ENCODE measurements at places on chromosomes 1 and 21. TPM values are rescaled to one million over a fixed set of nuclear protein-coding genes. Genes with fewer than 3 reads are reported as not detected.

RBM11 gene
- polyA plus RNA-seq, result 4.5 TPM

CELA2A gene
- polyA plus RNA-seq, result not detected

RNU1-1 gene
- polyA plus RNA-seq, result not detected

DNA sequence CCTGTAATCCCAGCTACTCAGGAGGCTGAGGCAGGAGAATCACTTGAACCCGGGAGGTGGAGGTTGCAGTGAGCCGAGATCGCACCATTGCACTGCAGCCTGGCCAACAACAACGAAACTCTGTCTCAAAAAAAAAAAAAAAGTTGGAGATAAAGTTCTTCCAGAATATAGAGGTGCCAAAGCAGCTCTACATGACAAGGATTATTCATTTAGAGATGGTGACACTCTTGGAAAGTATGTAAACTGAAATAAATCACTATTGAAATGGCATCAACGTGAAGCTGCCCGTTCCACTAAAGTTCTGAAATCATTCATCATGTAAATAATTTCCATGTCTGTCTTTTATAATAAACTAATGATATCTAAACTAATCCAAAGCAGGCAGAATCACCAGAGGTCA is 14.9 kb downstream of the EIF4G3 start:
- DNase-seq, result no peak

DNA sequence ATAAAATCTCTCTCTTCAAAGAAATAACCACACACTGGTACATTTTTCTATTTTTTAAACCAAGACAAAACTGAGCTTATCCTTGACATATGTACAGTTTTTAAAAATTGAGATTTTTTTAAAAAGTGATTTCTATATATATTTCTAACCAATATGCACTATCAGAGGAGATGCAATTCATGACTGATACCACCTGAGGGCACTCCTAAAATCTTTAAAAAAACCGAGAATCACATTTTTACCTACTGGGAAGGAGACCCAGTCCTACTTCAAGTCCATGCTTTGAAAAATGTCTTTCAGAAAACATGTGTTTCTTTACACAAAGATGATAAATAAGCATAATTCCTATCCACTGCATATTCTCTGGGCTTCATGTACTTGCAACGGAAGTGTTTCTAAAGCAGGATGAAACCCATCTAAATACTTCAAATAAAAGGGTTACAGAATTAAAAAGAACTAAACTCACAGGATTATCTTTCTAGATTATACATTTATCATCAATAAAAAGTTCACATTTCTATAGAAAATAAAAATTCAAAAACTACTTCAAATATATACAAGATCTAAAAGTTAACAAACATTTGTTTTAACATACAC is 98.6 kb downstream of the ENAH start:
- DNase-seq, result peak; percentile 22

GRCh38 chr1:230957580-230957989 is 21.1 kb downstream of the TTC13 start:
- DNase-seq, result no peak

DNA sequence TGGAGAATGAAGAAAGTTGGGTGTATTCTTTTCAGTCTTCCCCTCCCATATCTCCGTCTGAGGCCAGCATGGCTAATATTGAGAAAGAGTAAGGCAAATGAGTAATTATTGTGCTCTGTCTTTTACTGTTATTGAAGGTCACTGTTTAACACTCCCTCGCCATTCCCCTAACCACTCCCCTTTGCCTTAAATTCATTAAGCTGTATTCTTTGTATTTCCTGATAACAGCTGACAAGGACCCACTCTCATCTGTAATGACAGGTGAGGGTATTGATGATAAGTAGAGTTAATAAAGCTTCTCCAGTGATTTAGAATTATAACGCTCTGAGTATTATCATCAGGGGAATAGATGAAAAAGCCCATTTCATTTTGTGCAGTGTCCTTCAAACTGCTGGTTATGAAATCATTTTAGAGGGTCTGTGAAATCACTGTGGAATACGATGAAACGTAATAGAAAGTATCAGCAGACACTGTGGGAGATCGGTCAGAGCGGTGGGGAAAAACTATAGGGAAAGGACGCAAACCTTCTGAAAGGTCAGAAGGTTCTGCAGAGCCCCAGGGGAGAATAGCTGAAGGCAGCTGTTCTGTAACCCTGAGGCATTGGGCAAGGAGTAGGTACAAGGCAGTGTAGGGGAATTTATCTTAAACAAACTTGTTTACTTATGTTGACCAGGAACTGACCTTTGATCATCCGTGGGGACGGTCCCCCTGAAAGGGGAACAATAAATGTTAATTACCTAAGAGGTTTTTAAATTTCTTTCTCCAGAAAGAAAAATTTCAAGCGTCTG is 46.3 kb upstream of the CACYBP start:
- no peak for DNase-seq

DNA sequence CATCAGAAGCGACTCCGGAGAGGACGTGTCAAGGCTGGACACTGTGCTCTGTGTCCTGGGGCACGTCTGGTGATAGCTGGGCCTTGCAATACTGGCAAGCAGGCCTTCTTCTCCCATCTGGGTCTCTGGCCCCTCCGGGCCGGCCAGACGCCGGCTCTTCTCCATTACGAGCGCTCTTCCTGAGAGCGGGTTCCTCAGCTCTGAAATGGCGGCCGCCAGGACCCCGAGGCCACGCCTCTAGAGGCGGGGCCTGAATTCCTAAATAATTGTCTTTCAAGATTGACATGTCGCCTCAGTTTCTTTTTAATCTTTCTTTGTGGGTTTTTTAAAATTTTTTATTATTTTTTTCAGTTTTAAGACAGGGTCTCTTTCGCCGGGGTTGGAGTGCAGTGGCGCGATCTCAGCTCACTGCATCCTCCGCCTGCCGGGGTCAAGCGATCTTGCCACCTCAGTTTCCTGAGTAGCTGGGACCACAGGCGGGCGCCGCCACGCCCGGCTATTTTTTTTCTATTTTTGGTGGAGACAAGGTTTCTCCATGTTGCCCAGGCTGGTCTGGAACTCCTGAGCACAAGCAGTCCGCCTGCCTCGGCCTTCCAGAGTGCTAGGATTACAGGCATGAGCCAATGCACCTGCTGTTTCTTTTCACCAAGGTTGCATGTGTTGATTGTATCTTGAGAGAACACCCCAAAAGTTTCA is 9.2 kb downstream of the RNF2 start:
- DNase-seq, result no peak

GRCh38 chr21:40863839-40864238 is 16.9 kb upstream of the DSCAM start:
- DNase-seq, result no peak

NEXN gene
- polyA plus RNA-seq, result 8.0 TPM

FAM72C gene
- polyA plus RNA-seq, result 2.7 TPM

DNA sequence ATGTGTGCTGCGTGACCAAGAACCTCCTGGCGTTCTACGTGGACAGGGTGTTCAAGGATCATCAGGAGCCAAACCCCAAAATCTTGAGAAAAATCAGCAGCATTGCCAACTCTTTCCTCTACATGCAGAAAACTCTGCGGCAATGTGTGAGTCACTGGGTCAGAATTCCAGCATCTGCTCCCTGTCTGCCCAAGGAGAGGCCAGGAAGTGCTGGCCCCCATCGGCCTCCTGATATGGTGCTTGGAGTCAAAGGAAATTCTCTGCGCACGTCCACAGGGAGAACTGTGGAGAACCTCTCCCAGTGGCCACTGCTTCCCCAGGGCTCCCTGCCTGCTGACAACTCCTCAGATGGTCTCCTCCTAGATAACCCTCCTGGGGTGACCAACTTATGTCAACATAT is 25.6 kb upstream of the IL20 start:
- no peak for DNase-seq

ARHGAP30 gene
- polyA plus RNA-seq, result 2.4 TPM

TFB2M gene
- polyA plus RNA-seq, result 20.1 TPM

PTGER3 gene
- polyA plus RNA-seq, result 46.8 TPM

GRCh38 chr1:8390707-8391106 is 72.8 kb downstream of the SLC45A1 start:
- DNase-seq, result no peak

GRCh38 chr1:212578041-212578440 is 30.5 kb upstream of the ATF3 start:
- DNase-seq, result no peak

GRCh38 chr1:206136241-206136640 is 19.1 kb upstream of the AVPR1B start:
- DNase-seq, result no peak

AMY1A gene
- not detected for polyA plus RNA-seq

GRCh38 chr1:170596701-170597100 is 64.7 kb downstream of the GORAB start:
- DNase-seq, result no peak

F11R gene
- 103 TPM for polyA plus RNA-seq

LCE2C gene
- not detected for polyA plus RNA-seq

DNA sequence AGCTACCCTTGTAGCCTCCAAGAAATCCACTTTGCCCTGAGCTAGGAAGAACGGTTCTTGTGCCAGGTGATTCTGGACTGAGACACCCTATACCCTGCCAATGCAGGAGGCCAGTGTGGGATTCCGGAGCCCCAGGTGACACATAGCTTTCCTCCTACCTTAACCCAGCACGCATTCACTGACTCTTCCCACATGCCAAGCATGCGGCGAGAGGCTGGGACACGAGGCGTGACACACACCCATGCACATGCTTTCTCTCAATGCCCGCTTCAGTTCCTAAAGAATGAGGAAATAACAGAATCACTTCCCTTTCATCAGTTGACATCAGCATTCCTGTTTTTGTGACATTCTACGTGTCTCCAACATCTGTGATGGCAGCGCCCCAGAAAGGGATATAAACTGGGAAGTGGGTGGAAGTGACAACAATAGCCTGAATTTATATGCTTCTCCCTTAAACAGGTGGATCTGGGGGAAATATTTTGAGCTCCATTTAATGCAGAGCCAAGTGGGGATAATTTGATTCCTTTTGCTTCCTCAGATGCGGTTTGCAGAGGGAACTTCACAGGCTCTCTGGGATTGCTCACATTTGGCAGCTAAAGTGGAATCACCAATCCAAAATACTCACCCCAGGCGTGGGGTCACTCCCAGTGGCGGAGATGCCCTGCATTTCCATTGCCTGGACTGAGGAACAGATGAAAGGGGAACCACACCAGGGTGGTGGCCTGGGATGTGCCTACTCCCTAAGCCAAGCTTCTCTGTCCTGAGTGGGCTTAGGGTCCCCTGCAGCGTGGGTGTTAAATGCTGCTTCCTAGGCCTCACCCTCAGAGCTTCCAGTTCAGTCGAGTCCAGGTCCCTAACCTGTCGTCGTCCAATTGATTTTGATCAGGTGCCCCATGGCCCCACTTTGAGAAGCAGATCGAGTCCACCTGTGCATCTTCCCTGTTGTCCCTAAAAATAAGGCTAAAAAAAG is 445.1 kb downstream of the SIPA1L2 start:
- no peak for DNase-seq

DNA sequence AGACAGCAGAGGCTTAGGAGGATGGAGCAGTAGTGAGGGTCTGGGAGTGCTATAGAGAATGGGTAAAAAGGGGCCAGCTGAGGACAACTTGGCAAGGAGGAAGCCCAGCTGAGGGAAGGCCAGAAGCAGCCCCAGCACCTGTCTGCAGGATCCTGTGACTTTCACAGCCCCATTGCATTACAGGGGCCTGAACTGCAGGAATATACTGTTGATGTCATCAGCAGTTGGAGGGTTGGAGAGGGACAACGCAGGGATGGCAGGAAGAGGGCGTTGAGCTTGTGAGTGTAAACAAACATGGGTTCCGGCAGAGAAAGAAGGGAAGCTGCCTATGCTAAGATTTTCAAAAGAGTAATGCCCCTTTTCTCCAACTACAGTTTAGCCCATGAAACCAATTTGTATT is 628.5 kb downstream of the SMYD3 start:
- DNase-seq, result no peak

GRCh38 chr1:44035726-44036408 is 4.6 kb upstream of the SLC6A9 start:
- no peak for DNase-seq

SHE gene
- 11.0 TPM for polyA plus RNA-seq

- no peak for DNase-seq
Observed at GRCh38 chr21:45578176-45578801, 36.0 kb upstream of the SLC19A1 start.

DNA sequence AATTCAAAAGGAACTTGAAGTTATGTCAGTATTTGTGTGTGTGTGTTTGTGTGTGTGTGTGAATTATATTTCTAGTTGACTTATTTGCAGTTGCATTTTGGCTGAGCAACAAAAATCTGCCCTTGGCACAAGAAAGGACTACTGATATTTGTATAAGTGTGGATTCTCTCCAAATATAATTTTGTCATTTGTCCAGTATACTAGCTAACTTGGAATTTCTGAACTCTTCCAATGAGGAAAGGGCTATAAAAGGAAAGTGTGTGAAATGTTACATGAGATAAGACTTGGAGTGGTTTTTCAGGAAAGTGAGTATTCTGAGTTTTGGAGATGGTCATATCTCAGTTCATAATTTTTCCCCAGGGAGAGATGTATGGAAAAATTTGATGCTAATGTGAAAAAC is 1384.1 kb upstream of the B3GALT2 start:
- peak; percentile 19 for DNase-seq

TNFRSF1B gene
- polyA plus RNA-seq, result 5.9 TPM

DNA sequence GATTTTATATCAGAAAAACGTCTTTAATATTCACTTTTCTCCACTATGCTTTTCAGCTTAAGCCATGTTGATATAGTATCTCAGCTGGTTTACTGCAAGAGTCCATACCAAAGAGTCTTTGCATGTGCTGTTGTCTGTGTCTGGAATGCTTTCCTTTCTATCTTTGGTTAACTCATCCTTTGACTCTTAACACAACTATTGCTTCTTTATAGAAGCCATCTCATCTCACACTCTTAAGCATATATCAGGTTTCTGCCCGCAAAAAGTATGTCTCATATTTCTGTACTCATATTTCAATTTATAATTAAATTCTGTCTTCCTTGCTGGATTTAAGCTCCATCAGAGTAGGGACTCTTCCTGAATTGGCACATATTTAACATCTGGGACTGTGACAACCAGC is 220.9 kb upstream of the KCNK2 start:
- no peak for DNase-seq

DNA sequence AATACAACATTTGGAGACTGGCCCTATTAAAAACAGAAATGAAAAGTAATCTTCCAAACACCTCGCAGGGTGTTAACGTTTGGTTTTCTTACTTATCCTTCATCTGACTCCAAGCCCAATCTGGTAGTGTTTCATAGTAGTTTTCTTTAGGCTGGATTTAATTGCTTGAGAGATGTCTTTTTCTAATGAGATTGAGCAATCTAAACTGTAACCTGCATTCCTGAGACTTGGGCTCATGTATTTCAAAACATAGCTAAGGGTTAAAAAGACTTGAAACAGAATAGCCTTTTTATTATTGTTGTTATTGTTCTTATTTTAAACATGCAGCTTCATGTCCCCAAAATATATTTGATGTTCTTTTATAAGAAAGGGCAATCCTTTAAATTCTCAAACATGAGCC is 278.9 kb downstream of the TGFB2 start:
- no peak for DNase-seq

DNA sequence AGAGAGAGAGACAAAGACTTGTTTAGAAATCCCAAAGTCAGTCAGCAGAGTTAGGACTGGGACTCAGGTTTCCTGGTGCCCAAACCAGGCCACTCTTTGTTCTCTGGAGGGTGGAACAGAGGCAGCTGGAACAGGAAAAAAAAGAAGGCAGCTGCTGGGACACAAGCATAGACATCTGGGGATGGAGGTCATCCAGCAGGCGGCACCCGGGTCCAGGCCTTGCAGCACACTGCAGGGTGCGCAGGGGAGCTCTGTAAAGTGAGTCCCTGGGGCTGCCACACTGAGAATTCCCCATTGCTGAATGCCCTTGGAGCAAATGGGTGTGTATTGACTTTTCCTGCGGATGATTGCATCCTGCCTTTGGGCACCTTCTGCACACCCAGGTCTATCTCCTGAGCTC is 222.9 kb upstream of the CSF3R start:
- DNase-seq, result no peak

CD164L2 gene
- 0.47 TPM for polyA plus RNA-seq

GRCh38 chr1:165218731-165219130 is 137.8 kb downstream of the LMX1A start:
- peak; percentile 69 for DNase-seq
